Neural cell (in vitro differentiated cells): ENCODE measurements at places on chromosomes 6 and 20. TPM values are rescaled to one million over a fixed set of nuclear protein-coding genes. Genes with fewer than 3 reads are reported as not detected.

PLA2G7 gene
- polyA plus RNA-seq, result 0.35 TPM in 1 of 2 replicates, not detected in the other

NFKBIE gene
- polyA plus RNA-seq, result 15.1 and 16.8 TPM in 2 replicates

OR2H1 gene
- not detected in 2 replicates for polyA plus RNA-seq

SIRPA gene
- 6.7 and 8.0 TPM in 2 replicates for polyA plus RNA-seq

SLC17A1 gene
- polyA plus RNA-seq, result not detected in 2 replicates

CTCFL gene
- not detected in 2 replicates for polyA plus RNA-seq

PTP4A1 gene
- 51.5 and 57.6 TPM in 2 replicates for polyA plus RNA-seq

KHDC1 gene
- 1.5 and 2.5 TPM in 2 replicates for polyA plus RNA-seq
